ENCODE measurements at places on chromosomes 7 and 10.

- no peak for DNase-seq
Measured at GRCh38 chr7:117217106-117218035, 105.5 kb downstream of the WNT2 start.

GRCh38 chr7:50068850-50069551 lies 24.0 kb downstream of the ZPBP start:
- DNase-seq: no peak

DNA sequence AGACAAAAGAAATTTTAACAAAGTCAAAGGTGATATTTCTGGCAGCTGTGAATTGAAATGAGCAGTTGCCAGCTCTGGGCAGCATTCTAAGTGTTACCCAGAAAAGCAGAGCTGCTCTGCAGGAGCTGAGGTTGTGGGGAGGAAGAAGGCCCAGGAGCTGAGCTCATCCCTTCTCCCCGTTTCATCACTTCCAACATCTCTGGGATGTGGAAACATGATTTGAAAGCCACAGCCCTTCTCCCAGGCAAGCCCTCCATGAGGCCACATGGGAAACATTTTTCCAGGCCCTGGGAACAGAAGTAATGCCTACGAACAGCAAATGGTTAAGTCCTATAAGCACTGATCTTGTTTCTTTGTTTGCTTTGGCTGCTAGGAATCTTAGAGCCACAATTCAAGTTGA lies 10.9 kb upstream of the DMBT1 start:
- no peak for DNase-seq

DNA sequence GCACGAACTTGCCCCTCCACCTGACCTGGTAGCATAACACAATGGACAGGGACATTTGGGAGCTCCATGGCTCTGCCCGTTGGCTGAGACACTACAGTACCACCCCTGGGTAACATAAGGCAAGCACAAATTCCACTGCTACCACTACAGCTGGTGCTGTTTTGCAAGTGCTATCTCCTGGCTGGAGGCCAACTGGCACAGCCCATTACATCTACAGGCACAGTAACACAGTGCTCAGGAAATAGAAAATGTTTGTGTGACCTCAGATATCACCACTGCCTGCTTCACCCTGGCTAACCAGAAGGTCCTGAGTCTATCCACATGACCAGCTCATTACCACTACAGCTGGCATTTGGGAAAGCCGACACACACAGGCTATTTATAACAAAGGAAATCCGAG lies 631.1 kb upstream of the MBL2 start:
- no peak for DNase-seq

- no peak for DNase-seq
Measured at GRCh38 chr10:22649390-22649841, 65.0 kb downstream of the PIP4K2A start.

DNA sequence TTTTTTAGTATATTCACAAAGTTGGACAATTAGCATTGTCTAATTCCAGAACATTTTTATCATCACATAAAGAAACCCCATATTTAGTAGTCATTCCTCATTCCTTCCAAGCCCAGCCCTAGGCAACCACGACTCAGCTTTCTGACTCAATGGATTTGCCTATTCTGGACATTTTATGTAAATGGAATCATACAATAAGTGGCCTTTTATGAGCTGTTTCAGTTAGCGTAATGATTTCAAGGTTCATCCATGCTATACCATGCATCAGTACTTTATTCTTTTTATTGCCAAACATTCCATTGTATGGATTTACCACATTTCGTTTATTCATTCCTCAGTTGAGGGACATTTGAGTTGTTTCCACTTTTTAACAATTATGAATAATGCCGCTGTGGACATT lies 249.2 kb downstream of the DYNC1I1 start:
- no peak for DNase-seq
